ENCODE measurements at places on chromosomes 2 and 18.

- no peak for DNase-seq
Observed at GRCh38 chr2:104430852-104431251, 423.1 kb upstream of the POU3F3 start.

DNA sequence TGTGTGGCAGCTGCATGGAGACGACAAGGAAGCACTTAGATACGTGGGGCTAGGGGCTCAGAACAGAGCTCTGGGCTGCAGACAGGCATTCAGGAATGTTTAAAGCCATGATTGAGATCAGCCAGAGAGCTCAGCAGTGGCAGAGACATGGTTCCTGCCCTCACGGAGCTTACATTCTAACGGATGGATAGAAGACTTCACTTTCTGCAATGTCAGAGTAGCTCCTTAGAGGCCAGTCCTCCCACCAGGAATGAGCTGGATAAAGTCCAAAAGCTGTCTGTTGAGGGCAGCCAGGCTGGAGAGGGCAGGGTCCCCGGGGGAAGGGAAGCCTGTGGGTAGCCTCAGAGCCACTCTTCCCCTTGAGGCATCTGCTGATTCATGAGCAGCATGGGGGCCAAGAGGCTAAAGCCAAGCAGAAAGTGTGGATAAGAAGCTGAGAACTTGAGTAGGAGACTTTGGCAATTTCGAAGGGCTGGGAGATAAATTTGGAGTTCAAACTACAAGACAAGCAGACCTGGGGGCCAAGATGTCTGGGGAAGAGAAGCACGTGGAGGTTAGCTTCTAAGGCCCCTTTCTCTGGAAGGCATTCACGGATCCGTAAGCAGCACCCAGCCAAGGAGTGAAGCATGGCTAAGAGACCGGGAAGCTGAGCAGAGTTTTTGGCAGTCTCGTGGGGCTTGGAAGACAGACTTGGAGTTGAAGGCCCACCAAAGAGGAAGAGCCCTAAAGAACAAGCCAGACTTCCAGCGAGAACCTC is 9.7 kb upstream of the CIB4 start:
- no peak for DNase-seq

DNA sequence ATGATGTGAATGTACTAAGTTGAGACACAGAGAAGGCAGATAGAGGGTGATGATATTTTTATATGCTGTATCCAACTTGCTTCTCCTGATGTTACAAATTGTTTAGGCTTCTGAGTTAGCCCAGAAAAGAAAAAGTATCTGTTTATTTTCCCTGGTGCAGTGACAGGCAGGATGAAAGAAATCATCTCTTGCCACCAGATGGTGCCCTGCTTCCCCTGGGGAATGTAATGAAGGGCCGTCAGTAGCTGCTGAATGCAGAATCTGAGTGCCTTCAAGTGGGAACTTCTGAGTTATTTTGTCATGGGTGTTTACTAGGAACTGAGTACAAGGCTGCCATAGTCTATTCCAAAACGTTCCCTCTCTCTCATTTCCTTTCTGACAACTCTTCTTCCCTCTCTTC is 525.6 kb downstream of the MBD2 start:
- DNase-seq, result peak; percentile 13

DNA sequence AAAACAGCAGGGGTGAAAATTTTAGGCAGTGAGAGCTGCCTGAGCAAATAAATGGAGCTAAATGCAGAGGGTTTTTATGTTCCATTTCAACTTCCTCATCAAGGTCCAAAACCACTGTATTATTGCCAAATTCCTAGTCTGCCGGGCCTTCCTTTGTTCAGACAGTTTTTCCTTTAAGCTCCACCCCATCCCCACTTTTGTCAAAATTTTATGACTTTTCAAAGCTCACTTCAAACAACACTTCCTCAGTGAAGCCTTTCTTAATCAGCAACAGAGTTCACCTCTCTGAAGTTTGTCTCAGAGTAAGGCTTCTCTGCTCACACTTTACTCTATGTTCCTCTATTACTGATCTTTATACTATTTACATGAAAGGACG is 81.3 kb downstream of the CERKL start:
- no peak for DNase-seq

GRCh38 chr2:40625849-40626248 is 174.0 kb upstream of the SLC8A1 start:
- DNase-seq, result peak; percentile 4

Data from hepatic stellate cell (primary cell).